Upper lobe of left lung (tissue), 6 donors: ENCODE measurements at places on chromosomes 1 and 21. TPM values are rescaled to one million over a fixed set of nuclear protein-coding genes. Genes with fewer than 3 reads are reported as not detected.

Gene SHISAL2A
- 3.0 TPM for total RNA-seq

Gene VSIG8
- not detected for total RNA-seq

Gene MINDY1
- total RNA-seq = 30.9 TPM

Gene FCRL4
- not detected for total RNA-seq

GRCh38 chr1:226414098-226414698 lies 6.3 kb upstream of the PARP1 start:
- DNase-seq = no peak
- H3K27me3 ChIP-seq = no peaks in the 10 kb centered on the region
- H3K36me3 ChIP-seq = no peaks in the 10 kb centered on the region
- no peak overlapping the region for H3K27ac ChIP-seq
- H3K4me1 ChIP-seq = no peaks in the 10 kb centered on the region

- no peaks in the 10 kb centered on the region for H3K4me1 ChIP-seq
- H3K4me3 ChIP-seq = no peak overlapping the region
- H3K36me3 ChIP-seq = no peaks in the 10 kb centered on the region
- no peak for DNase-seq
Measured at GRCh38 chr1:29762635-29763034, 526.3 kb downstream of the PTPRU start.

DNA sequence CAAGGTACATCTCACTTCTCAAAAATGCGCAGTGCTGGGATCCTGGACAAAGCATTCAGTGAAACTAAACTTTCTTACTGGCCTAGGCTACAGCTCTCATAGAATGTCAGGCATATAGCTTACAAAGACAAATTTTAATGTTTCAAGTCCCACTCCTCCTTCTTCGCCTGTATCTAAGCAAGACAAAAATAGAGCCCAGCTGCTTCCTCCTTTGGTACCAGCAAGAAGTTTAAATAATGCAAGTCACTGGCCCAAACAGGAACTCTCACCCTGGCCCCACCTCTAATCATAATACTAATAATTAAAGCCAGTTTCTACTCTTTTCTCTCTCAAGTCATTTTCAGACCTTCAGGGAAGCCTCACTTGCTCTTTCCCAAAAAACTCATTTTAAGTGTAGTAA lies 1267.9 kb downstream of the MRPL39 start:
- no peaks in the 10 kb centered on the region for H3K27me3 ChIP-seq
- no peaks in the 10 kb centered on the region for H3K36me3 ChIP-seq
- no peak for DNase-seq
- no peak overlapping the region for H3K27ac ChIP-seq
- H3K4me1 ChIP-seq = no peaks in the 10 kb centered on the region
- H3K4me3 ChIP-seq = no peak overlapping the region

- no peaks in the 10 kb centered on the region for H3K36me3 ChIP-seq
- peaks cover 5% of the 10 kb centered on the region for H3K4me1 ChIP-seq
- no peak overlapping the region for H3K4me3 ChIP-seq
- H3K27me3 ChIP-seq = no peaks in the 10 kb centered on the region
Measured at GRCh38 chr1:179208681-179209477, 20.6 kb downstream of the ABL2 start.
